Smooth muscle cell of the brain vasculature (primary cell): ENCODE measurements at places on chromosomes 5 and 9.

DNA sequence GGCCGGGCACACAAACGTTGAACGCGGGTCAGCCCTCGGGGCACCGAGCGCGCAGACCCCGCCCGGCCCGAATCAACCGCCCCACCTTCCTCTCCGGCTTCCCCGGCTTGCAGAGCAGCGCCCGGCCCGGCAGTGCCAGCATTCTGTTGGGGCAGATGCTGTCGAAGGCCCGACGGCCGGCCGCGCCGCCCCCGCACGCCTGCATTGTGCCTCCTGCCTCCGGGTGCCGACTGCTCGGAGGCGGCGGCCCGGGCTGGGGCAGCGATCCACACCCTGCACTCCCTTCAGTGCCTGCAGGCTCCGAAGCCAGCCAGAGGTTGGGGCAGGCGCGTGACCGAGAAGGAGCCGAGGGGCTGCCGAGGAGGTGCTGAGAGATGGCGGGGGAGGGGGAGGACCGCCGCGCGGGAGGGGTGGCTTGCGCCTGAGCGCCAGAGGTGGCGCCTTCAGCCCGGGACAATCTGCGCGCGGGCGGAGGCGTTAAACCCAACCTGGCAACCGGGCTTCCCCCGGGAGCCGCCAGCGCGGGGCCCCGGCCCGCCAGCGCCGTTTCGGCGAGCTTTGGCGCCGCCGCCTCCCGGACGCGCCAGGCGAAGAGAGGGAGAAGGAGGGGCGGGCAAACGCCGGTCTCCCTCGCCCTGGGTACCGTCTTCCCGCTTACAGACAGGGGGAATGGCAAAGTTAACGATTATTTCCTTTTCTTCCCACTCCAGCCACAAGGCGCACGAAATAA lies at the start of gene MCIDAS:
Gene MCIDAS (minus strand): TSS at position 382 of the 730 bp plus-strand sequence. CDS start 177 bp downstream, at position 205.
- DNase-seq: no peak

GRCh38 chr5:73654171-73654811 lies 28.3 kb downstream of the ARHGEF28 start:
- DNase-seq: no peak

GRCh38 chr9:76688471-76689238 lies 75.6 kb upstream of the PCA3 start:
- no peak for DNase-seq

GRCh38 chr5:179852993-179853547 lies 5.5 kb downstream of the MRNIP start:
- DNase-seq: no peak

DNA sequence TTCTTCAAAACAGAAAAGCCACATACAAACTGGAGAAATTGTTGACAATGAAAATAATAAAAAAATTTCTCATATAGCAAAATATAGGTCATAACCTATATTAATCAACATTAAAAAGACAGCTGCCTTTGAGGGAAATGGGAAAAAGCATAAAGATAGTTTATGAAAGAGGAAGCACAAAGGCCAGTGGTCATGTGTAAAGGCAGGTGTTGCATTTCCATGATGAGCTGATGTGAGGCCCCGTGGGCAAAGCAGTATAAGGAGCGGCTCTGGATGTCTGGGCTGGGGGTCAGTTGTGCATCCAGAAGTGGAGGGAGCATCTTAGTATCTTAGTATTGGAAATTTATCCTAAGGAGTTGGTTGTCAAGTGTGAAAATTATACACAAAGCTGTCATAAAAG lies 18.3 kb downstream of the NDUFS6 start:
- no peak for DNase-seq
